Upper lobe of left lung (tissue), 6 donors: ENCODE measurements at places on chromosomes 16 and 17. TPM values are rescaled to one million over a fixed set of nuclear protein-coding genes. Genes with fewer than 3 reads are reported as not detected.
A peak's percentile ranks its signal among the peaks of the same experiment; 100 is the strongest.

Gene ITGAX
- total RNA-seq: 318 TPM

- peaks cover 17% of the 10 kb centered on the region for H3K36me3 ChIP-seq
- no peak overlapping the region for H3K4me3 ChIP-seq
- peak; percentile 53 for DNase-seq
- H3K4me1 ChIP-seq: peaks cover 15% of the 10 kb centered on the region
- H3K27me3 ChIP-seq: no peaks in the 10 kb centered on the region
These were observed 10.1 kb downstream of the HMOX2 start for GRCh38 chr16:4486126-4486893.

GRCh38 chr17:3475251-3475685 is 529 bp upstream of the ASPA start:
- H3K4me3 ChIP-seq: peak overlapping the region; percentile 40
- no peak for DNase-seq
- H3K27me3 ChIP-seq: no peaks in the 10 kb centered on the region
- H3K27ac ChIP-seq: no peak overlapping the region

DNA sequence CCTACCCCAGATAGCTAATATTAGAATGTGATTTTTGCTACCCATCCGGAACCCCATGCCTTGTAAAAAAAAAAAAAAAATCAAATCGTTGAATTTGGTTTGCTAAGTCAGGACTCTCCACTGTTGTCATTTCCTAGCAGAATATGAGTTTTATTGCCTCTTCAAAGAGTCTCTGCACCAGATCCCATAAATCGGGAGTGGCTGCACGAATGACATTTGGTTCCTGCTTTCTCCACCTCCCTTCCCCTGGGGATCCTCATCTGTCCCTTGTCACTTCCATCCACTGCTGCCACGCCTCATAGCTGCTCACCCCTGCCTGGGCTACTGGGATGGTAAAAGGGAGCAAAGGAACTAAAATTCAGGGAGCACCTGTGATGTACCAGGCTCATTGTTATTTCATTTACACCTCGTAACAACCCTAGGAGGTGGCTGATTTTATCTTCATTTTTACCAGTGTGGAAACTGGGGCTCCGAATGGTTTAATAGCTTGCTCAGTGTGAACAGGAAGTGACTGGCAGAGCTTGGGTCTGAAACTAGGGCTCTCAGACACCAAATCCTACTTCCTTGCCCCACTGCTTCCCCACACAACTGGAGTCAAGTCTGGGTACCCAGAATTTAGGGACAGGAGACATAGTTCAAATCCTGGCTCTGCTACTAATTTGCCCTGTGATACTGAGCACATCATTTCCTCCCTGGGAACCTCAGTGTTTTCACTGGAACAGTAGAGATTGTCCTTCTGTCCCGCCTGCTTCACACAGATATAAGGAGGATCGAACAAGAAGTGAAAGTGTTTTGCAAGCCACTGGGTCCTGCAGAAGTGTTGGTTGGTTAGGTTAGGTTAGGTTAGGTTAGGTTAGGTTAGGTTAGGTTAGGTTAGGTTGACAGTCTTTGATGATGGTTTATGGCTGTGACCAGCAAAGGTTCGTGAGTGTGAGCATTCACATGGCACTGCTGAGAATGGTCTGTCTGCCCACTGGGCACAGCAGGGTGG is 585 bp upstream of the KRT36 start:
- H3K27ac ChIP-seq: peak overlapping the region; percentile 5
- peaks cover 6% of the 10 kb centered on the region for H3K4me1 ChIP-seq
- no peak for DNase-seq
- no peaks in the 10 kb centered on the region for H3K27me3 ChIP-seq
- no peaks in the 10 kb centered on the region for H3K36me3 ChIP-seq

- no peaks in the 10 kb centered on the region for H3K27me3 ChIP-seq
- no peak for DNase-seq
- H3K36me3 ChIP-seq: no peaks in the 10 kb centered on the region
These were observed 66.6 kb upstream of the TMEM97 start for GRCh38 chr17:28252436-28252835.

DNA sequence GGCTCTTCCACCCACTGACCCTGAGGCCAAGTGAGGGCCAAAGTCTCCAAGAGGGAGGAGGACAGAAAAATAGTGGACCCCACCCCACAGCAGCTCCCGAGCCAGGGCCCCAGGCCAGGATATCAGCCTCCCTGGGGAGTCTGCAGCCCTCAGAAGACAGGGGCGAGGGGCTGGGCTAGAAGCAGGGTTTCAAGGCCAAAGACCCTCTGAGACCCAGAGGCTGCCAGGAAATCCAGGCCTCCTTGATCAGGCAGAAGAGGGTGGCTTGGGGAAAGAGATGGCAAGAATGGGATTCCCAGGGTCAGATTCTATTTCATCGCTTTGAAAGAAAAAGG is 156.1 kb downstream of the ZNF423 start:
- peaks cover 15% of the 10 kb centered on the region for H3K4me1 ChIP-seq
- peak overlapping the region; percentile 34 for H3K27ac ChIP-seq
- H3K27me3 ChIP-seq: no peaks in the 10 kb centered on the region
- H3K36me3 ChIP-seq: no peaks in the 10 kb centered on the region

- H3K27ac ChIP-seq: peak overlapping the region; percentile 99
- H3K27me3 ChIP-seq: no peaks in the 10 kb centered on the region
- peaks cover 13% of the 10 kb centered on the region for H3K36me3 ChIP-seq
These were observed 4.0 kb downstream of the MAFG start for GRCh38 chr17:81923302-81924260.
